Activated CD4-positive, alpha-beta T cell treated with anti-CD3 and anti-CD28 coated beads for 1 hour (primary cell): ENCODE measurements at places on chromosomes 6 and 20.

- no peak for DNase-seq
Measured at GRCh38 chr6:73803562-73804241, 107.7 kb downstream of the CD109 start.

GRCh38 chr20:53599044-53599362, 5.4 kb upstream of the ZNF217 start:
- no peak for DNase-seq

DNA sequence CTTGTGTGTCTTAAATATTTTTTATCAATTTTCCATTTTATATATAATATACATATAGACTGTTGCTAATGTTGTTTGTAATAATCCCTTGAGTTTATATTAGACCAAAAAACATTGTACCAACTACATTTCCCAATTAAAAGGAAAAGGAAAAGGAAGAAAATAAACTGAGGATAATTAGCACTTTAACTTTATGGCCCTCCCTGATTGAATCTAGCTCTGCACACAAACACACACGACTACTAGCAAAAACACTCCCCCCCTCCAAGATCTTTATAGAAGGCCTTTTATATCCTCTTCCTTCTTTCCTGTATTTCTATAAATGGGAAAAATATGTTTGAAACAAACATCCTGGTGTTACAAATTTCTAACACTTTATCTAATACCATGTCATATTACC, 276.8 kb downstream of the NKAIN2 start:
- DNase-seq = no peak

GRCh38 chr20:54415967-54416366, 59.4 kb upstream of the DOK5 start:
- no peak for DNase-seq

DNA sequence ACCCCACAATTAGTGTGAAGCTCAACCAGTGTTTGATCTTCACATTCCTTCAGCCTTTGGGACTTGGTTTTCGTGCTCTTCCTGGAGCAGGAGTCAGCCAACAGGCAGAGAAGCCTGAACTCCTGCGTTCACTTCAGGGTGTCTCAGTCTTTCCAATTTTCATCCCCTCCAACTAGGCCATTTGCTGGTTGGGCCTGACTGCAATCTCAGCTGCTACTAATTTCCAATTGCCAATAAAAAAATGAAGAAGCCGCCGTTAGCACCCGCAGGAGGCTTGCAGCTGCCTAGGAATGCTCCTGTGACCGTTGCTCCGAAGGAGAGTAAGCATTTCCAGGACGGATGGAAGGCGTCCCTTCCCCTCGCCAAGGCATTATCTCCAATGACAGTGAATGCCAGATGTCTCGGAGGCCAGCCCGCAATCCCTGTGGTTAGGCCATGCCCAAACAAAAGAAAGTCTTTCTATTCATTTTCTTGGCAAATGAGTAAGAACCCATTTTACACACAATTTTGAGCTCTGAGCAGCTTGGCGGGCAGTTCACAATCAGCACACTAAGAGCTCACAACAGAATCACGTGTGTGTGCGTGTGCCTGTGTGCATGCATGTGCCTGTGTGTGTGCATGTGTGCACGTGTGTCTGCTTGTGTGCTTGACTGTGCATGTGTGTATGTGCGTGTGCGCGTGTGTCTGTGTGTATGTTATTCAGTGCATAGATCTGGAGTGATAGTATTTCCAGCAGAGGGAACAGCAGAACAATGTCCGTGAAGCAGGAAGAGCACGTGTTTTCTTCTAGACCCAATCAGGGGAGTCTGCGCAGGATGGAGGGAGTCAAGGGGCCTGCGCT, 301.2 kb downstream of the SMOC2 start:
- no peak for DNase-seq

- DNase-seq = no peak
Measured at GRCh38 chr20:21179757-21180156, 53.9 kb downstream of the KIZ start.

DNA sequence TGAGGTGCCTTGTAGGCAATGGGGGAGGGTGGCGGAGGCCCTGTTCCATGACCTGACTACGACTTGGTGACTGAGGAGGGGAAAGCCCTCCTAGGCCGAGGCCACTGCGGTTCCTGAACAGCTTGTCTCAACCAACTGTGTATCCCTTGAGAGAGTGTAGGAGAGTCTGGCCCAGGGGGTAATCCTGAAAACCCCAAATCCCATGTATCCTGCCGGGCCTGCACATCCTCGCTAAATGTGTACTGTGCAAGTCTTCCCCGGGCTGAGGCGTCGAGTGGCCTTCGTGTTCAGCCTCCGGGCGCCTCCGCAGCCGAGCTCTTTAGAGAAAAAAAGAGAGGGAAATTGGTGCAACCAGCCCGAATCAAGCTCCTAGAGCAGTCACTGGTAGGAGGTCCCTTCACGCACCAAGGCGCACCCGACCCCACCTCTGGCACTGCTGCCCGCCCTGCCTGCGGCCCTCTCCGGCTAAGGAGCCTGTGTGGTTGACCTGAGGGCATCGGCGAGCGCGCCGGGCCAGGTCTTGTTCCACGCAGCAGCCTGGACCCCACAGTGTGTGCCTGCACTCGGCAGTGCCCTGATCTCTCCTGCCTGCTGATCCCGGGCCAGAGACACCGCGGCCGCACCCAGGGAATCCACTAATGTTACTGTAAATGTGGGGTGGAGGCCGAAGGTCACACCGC, 7.3 kb downstream of the SIM1 start:
- no peak for DNase-seq

DNA sequence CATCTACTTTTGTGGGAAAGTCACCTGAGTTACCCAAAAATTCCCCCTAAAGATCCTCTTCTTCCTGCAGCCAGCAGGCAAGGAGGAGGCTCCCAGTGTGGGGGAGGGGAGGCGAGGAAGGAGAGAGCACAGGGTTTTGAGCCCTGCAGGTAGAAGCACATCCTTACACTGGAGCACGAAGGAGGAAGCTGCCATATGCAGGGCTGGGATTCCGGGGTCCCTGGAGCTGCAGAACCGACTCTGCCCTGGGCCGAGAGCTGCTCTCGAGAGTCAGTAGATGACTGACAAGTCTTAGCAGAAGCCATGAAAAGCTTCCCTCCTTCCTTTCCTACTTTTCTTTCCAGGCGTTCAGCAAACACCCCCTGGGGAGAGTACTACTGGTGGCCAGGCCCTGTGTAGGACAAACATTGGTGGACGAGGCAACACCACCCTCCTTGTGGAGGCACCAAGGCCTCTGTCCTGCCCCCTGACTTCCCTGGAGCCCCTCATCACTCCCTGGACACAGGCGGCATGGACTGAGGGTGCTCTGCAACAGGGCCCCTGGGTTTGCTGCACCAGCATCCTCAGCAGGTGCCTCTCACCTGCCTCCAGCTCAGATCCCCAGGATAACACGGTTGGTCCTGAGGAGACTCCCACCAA, 211.7 kb upstream of the CST7 start:
- DNase-seq = no peak

DNA sequence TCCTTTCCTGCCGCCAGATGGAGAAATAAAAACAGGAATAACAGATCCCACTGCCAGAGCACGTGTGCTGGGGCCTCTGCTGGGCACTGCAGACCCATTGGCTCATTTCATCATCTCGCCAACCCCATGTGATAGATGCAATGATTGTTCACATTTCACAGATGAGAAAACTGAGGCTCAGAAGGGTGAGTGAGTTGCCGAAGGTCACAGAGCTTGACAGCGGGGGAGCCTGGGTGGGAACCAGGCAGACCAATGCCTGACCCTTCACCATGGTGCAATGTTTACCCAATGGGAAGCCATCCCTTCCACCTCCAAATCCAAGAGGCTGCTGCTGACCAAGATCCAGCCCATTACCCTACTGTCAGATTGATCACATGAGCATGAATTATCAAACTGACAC, 105.1 kb downstream of the JPH2 start:
- no peak for DNase-seq

GRCh38 chr6:45586216-45587171, 208.8 kb upstream of the SUPT3H start:
- DNase-seq = peak; percentile 17

- DNase-seq = no peak
Measured at GRCh38 chr20:37869334-37869861, 33.5 kb upstream of the VSTM2L start.

DNA sequence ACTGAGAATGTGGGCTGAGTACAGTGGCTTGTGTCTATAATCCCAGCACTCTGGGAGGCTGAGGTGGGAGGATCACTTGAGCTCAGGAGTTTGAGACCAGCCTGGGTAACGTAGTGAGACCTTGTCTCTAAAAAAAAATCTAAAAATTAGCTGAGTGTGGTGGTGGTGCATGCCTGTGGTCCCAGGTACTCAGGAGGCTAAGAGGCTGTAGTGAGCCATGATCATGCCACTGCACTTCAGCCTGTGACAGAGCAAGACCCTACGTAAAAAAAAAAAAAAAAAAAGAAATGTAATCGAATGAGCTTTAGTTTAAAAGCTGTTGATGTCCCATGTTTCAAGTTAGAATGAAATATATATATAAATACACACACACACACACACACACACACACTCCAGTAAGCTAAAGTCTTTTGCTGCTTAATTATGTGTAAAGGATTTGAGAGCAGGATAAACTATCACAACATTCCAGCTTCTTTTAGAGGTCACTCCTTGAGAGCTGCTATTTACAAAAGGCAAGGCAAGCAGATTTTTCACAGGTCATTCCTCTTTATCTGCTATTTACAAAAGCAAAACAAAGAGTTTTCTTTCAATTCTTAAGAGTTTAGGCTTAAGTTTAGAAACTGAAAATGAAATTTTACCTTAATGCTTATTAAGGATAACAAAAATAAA, 4.7 kb upstream of the MICAL1 start:
- DNase-seq = no peak

DNA sequence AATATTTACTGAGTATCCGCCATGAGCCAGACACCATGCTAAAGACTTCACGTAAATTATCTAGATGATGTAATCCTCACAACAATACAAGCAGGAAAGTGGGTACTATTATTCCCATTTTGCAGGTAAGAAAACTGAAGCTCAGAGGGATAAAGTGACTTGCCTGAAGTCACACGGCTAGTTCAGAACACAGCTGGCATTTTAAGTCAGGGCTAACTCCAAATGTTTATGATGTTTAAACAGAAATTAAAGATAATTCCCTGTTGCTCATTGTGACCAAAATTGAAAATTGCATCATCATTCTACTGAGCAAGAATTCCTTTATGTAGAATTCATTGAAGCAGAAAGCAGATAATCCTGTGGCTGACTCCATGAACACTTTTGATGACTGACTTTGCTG, 71.3 kb upstream of the STXBP5 start:
- no peak for DNase-seq

DNA sequence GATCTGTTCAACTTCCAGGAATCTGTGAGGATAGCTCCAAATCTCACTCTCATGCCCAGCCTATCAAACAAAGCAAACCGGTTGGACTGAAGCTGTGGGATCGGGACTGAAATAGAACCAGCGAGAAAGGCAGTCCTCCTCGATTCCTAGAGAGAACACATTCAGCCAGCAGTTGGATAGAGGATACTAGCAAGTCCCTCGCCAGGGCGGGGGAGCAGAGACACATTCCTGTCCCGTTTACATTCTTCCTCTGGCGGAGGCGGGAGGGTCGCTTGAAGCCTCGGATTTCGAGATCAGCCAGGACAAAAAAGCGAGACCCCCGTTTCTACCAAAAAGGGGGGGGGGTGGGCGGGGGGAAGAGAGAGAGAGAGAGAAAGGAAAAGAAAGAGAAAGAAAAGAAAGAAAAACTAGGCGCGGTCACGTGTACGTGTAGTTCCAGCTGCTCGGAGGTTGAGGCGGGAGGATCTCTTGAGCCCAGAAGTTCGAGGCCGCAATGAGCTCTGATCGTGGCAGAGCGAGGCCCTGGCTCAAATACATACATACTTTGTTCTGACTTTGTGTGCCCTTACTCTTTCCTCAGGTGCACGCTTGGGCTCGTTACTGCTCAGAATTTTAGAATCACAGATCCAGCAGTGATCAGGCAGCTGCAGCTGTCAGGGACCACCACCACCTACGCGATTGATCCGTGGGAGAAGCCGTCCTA, 19.5 kb downstream of the ZNF311 start:
- DNase-seq = no peak

DNA sequence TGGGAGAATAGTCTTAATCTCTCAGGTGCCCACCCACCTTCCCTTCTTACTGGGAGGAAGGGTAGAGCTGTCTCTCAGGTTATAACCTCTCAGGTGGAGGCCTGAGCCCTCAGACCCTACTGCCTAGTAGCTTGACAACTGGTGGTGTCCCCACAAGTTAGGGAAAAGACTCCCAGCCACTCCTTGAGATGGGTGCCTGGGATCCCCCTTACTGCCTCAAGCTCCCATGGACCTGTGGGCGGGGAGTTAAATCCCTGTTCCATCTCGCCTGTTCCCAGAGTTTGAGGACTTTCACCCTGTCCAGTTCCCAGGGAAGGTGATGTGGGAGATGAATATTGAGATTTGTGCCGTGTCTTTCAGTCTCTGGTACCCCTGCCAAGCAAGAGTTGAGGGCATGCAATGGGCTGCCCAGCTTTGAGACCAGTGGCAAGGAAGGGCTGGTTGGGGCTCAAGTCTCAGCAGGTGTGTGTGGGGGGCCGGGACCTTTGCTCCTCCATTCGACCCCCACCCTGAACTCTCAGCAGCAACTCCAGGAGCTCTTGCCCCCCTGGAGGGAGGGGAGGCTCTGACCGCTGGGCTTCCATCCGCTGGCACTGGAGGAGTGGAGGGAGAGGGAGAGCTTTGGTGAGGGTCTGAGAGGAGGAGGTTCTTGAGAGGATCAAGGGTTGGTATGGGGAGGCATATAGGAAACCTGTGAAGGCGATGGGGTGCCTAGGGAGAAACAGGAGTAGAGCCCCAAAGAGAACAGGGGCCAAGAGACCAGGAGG, 1.1 kb upstream of the PBX2 start:
- DNase-seq = no peak

GRCh38 chr20:62449951-62450691, 22.8 kb upstream of the RBBP8NL start:
- DNase-seq = no peak

DNA sequence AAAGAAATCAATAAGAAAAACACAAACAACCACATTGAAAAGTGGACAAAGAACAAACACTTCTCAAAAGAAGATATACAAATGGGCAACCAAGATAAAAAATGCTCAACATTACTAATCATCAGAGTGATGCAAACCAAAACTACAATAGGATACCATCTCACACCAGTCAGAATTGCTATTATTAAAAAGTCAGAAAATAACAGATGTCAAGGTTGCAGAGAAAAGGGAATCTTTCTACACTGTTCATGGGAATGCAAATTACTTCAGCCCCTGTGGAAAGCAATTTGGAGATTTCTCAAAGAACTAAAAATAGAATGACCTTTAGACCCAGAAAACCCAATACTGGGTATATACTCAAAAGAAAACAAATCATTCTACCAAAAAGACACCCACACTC, 29.8 kb downstream of the KIF6 start:
- DNase-seq = no peak
